ENCODE measurements at places on chromosomes 6 and 20. TPM values are rescaled to one million over a fixed set of nuclear protein-coding genes. Genes with fewer than 3 reads are reported as not detected.

PROKR2 gene
- total RNA-seq, result not detected

BMP6 gene
- 16.0 TPM for total RNA-seq

CNKSR3 gene
- total RNA-seq, result 9.7 TPM

PLN gene
- 129 TPM for total RNA-seq

GRIK2 gene
- not detected for total RNA-seq

NHSL1 gene
- total RNA-seq, result 10.4 TPM

FOXC1 gene
- 125 TPM for total RNA-seq

SLC17A3 gene
- not detected for total RNA-seq

C6orf15 gene
- total RNA-seq, result not detected

ECI2 gene
- total RNA-seq, result 84.7 TPM

TCF15 gene
- total RNA-seq, result 8.3 TPM

HS3ST5 gene
- not detected for total RNA-seq

C6orf52 gene
- not detected for total RNA-seq

GTSF1L gene
- not detected for total RNA-seq

BNIP5 gene
- not detected for total RNA-seq

AIF1 gene
- 1.7 TPM for total RNA-seq

SYNJ2 gene
- total RNA-seq, result 3.0 TPM

TGM3 gene
- total RNA-seq, result not detected

RAMACL gene
- not detected for total RNA-seq

MKKS gene
- 7.3 TPM for total RNA-seq

COL20A1 gene
- not detected for total RNA-seq

PSORS1C2 gene
- 5.2 TPM for total RNA-seq

ATP6V1G2 gene
- not detected for total RNA-seq

FLRT3 gene
- not detected for total RNA-seq

DST gene
- total RNA-seq, result 223 TPM

SLC4A11 gene
- 1.6 TPM for total RNA-seq

All from ascending aorta (tissue), 2 donors.